ENCODE measurements at places on chromosomes 2 and 18.

GRCh38 chr2:174826051-174826450, 61.8 kb upstream of the CHRNA1 start:
- no peak for DNase-seq

- no peak for DNase-seq
These were observed 18.0 kb downstream of the SNRNP200 start for GRCh38 chr2:96287273-96287856.

DNA sequence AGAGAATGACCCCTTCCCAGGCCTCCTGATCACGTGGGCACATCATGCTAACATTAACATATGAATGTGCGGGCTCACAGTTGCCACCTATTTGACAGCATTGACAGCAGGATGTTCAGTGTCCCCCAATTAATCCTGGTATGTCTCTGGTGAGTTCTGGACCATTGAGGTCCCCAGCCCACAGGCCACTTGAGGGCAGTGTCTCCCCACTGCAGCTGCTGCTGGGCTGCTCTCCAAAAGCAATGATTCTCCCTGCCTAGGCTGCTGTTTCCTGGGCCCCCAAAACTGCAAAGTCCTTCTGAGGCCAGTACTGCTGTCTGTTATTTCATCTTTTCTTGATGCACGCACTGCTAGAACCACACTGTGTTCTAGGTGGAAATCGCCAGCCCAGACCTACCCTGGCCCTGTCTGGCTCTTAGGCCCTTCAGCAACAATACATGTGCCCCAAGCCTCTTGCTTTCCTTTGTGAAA, 52.7 kb upstream of the MAPK4 start:
- DNase-seq: no peak

GRCh38 chr2:64797881-64798575, 144.3 kb upstream of the SERTAD2 start:
- DNase-seq: no peak

- DNase-seq: no peak
These were observed 98.4 kb upstream of the MYCN start for GRCh38 chr2:15841776-15842560.

DNA sequence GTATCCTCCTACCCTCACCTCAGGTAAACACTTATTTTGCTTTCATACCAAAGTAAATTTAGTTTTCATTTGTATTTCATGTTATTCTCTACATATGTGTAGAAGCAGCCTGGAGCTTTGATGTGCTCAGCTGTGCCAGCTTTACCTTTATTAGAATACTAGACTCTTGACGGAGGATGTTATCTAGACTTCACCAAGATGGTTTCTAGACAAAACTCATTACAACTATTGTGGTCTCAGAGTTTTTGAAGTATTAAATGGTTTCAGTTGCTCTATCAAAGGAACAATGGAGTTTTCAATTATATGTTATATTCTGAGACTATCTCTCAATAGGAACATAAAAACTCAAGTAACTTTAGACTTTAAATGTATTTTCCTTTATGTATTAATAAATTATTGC, 5.0 kb upstream of the IL18RAP start:
- no peak for DNase-seq

- no peak for DNase-seq
These were observed 78.7 kb downstream of the EPHA4 start for GRCh38 chr2:221493391-221493790.

DNA sequence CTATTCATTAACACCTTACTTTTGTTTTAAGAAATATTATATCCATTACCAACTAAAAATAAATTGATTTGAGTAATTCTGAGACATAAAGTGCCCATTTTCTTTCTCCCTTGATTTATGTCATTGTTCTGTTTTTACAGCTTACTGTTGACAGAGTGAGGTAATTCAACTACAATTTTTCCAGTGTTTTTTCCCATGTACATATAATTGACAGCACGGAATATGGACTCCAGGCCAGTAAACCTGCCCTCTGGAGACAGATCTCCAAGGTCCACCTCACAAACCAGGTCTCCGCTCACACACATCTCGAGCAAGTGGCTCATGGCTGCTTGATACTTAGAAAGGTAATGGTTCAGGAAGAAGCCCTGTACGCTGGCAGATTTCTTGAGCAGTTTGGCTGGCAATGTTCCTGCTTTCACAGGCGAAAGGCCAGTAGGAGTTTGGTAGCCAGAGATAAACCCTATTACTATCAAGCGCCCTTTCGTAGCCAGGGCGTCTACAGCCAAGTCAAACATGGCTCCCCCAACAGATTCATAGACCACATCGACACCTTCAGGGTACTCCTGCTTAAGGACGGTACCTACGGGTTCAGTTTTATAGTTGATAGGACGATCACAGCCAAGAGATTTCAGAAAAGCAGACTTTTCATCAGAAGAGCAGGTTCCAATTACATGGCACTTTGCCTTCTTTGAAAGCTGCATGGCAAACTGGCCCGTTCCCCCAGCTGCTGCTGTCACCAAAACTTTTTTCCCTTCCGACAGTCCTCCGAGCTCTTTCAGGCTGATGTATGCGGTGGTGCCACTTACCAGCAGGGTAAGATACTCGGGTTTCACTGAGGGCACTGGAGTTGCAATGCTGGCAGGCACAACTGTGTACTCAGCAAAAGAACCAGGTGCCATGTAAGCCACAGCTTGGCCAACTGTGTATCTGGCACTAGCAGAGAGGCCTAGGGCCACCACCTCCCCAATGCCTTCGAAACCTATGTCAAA, 7.4 kb downstream of the PTGR3 start:
- no peak for DNase-seq

- no peak for DNase-seq
These were observed 44.4 kb downstream of the LCT start for GRCh38 chr2:135792401-135793150.

GRCh38 chr2:124025891-124026434, 876 bp downstream of the CNTNAP5 start:
- DNase-seq: no peak

GRCh38 chr2:196604196-196604595, 35.3 kb upstream of the CCDC150 start:
- no peak for DNase-seq

DNA sequence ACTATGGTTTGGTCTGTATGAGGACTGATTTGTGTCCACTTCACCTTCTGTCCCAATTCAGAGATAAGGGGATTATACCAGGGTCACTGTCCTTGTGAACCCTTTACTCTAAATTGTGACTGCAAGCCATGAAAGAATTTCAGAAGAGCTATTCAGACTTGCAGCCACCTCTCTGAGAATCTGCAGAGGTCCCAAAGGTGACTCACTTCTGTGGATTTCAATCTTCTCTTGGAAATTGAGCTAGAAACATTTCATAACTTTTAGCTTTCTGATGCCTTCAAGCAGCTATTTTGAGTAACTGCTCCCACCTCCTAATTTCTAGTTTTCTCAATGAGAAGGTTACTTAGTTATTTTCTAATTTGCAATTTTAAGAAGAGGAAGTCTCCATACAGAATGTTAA, 1242.4 kb upstream of the ACVR2A start:
- DNase-seq: no peak

DNA sequence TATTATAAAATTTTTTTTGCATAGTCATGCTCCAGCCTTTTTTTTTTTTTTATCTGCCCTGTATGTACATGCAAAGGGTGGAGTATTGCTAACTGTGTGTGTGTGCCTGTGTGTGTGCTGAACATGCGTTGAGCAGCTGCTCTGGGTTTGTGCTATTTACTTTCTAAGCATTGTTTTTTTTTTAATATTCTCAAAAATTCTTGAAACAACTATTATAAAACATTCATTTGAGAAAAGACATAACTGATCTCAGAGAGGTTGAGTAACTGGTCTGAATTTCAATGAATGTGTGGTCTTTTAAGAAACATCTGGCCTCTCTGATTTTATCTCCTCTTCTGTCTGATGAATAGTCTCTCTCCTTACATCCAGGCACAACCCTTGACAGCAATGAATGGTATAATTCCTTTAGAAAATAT, 366.0 kb upstream of the SLC14A2 start:
- no peak for DNase-seq

DNA sequence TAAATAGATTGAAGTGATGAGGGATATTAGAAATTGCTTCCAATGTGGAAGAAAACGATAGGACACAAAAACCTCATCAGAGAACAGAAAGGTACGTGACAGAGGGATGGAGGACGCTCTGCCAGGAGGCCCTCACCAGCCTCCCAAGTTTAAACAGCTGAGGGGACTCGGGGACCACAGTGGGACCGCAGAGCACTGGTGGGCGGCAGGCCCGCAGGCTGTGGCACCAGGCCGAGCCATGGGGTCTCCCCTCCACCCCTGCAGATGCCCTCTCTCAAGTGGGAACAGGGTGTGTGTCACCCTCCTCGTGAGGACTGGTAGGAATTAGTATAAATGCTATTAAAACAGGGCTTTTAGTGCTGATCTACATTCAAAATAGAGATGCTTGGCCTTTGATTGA, 10.8 kb downstream of the NDUFA10 start:
- no peak for DNase-seq

DNA sequence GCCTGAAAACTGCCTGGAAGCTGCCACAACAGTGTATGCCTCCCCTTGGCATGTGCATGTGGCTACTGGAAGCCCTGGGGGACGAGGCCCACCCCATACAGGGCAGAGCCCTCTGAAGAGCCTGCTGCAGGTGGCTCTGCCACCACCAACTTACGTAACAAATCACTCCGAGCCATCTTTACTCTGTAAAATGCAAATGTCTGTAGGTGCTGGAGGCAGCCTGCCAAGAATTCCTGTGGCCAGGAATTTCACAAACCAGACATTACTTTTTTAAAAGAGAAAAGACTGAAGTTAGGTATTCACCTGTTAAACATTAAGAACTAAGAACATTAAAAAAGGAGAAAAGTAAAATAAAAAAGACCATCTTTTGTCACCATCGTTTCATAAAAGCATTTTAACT, 106.3 kb downstream of the GPR39 start:
- DNase-seq: no peak

DNA sequence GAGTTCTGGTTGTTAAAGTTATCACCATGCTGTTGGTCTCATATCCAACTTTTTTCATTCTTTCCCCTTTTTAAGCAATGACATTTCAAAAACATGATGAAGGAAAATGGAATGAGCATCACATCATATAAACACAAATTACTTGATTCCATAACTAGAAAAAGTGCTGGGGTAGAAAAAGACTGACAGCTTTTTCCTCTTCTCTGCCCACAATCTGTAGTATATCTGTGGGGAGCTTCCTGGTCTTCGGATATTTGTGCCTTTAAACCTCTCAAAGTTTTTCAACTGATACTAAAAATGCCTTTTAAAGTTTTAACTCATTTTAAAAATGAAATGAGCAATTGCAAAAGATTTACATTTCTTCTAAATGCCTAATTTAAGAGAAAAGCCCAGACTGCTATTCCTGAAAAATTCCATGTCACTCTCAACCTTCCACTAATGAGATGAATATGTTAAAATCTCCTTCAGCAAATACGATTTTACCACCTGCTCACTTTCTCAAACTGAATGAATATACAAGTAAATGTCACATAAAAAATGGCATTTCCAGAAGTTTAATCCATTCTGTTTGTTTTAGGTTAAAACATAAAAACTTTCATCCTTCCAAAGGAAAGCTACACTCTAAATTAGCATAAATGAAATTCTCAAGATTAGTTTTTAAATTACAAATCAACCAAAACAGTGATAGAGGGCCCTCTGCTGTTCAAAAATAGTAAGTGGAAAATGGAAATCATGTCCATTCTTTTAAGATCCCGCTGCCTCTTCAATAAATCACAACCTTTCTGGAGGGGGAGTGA, 2.1 kb downstream of the DNAH7 start:
- no peak for DNase-seq

- DNase-seq: no peak
These were observed 172.1 kb downstream of the UPP2 start for GRCh38 chr2:158273791-158274190.

DNA sequence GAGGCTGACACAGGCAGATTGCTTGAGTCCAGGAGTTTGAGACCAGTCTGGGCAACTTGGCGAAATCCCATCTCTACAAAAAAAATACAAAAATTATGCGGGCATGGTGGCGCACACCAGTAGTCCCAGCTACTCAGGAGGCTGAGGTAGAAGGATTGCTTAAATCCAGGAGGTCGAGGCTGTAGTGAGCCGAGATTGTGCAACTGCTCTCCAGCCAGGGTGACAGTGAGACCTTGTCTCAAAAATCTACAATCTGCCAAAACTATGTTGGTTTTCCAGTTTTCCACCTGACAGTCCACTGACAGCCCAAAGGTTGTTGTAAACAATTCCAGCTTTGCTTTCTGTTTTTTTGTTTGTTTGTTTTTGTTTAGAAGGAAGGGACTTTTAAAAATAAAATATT, 51.3 kb downstream of the KCMF1 start:
- no peak for DNase-seq

DNA sequence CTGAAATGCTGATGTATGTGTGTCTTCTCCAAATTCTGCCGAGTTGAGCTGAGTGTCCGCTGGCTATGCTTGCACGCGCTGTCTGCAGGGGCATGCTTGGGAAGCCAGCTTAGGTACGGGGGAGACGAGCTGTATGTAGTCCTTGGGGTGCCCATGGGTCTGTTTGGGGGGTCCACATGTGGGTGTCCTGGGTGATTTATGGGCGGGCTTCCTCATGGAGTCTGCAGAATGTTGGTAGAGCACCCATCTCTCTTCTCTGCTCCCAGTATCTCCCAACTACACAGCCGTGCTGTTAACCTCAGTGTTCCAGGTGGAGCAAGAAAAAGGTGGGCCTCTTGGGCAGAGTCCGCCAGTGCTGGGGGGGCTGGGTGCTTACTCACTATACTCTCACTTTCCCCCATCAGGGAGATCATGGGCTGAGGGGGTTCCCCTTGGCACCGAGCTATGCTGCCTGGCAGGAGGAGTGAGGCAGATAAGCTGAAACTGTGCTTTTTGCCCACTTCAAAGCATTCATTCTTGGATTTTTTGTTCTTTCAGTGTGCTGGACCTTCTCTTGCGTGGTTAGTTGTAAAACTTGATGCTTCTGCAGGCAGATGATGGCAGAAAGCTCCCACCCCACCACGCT, 128.2 kb upstream of the ALKAL2 start:
- no peak for DNase-seq

- no peak for DNase-seq
These were observed 383.3 kb downstream of the MTX2 start for GRCh38 chr2:176652300-176653182.

- no peak for DNase-seq
These were observed 110.0 kb upstream of the KLF7 start for GRCh38 chr2:207275779-207276178.

GRCh38 chr2:67773851-67774250, 289.0 kb downstream of the C1D start:
- DNase-seq: no peak

- DNase-seq: no peak
These were observed 177.1 kb upstream of the COPS8 start for GRCh38 chr2:236908439-236909192.

DNA sequence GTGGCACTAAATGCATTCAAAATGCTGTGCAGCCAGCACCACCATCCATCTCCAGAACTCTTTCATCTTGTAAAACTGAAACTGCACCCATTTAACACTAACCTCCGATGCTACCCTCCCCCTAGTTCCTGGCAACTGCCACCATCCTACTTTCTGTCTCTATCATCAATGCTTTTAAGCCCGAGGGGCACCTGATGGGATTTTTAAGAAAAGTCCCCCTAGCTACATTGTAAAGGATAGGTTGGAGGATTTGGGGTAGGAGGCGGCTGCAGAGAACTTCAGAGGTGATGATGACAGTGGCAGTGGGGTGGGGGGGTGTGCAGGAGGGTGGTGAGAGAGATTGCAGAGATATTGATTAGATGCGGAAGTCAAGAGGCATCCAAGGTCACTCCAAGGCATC, 10.8 kb upstream of the YWHAQ start:
- DNase-seq: no peak

Measured in activated T-cell treated with anti-CD3 and anti-CD28 coated beads, Interleukin-2, amount 50 U/mL, for 24 hours (primary cell).